Placental pericyte (primary cell): ENCODE measurements at places on chromosomes 2 and 18. TPM values are rescaled to one million over a fixed set of nuclear protein-coding genes. Genes with fewer than 3 reads are reported as not detected.

The NEUROD1 gene
- not detected in 2 replicates for total RNA-seq

The CDCA7 gene
- 0.66 and 4.4 TPM in 2 replicates for total RNA-seq

The ALPI gene
- not detected in 2 replicates for total RNA-seq

The CTNNA2 gene
- total RNA-seq, result under 0.01 TPM in 1 of 2 replicates, not detected in the other

The SERPINB3 gene
- total RNA-seq, result not detected in 2 replicates

The IGFBP2 gene
- total RNA-seq, result 16.2 and 35.0 TPM in 2 replicates

The CYP27A1 gene
- total RNA-seq, result 4.7 and 23.4 TPM in 2 replicates

The IKZF2 gene
- 1.1 and 6.9 TPM in 2 replicates for total RNA-seq

The PROM2 gene
- 0.22 and 0.72 TPM in 2 replicates for total RNA-seq

The ANKRD30BL gene
- total RNA-seq, result 0.14 TPM in 1 of 2 replicates, not detected in the other

The MREG gene
- 1.1 and 3.0 TPM in 2 replicates for total RNA-seq

The LRATD1 gene
- 0.43 TPM in 1 of 2 replicates, not detected in the other for total RNA-seq

The CCDC141 gene
- total RNA-seq, result not detected in 2 replicates
